ENCODE measurements at places on chromosomes 12 and 14.

GRCh38 chr14:102969060-102969791 lies 46.8 kb downstream of the AMN start:
- DNase-seq: no peak

DNA sequence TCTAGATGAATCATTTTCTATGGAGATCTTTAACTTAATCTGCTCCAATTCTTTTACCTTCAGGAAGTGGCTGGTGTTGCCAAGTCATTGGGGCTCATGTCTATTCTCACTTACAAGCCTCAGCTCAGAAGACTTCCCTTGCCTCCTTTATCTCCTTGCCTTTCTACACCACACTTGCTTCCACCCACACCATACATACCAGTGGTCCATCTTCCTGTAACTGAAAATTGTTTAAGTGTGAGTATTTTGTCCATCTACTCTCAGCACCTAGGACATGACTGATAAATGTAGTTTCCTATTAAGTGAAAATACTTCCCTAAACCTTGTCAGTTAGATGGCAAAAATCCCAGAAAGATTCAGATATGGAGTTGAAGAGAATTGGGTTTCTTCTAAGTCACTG lies 199.7 kb upstream of the CPNE8 start:
- no peak for DNase-seq

GRCh38 chr12:114011711-114012110 lies 45.6 kb upstream of the RBM19 start:
- DNase-seq: no peak

- DNase-seq: no peak
These were observed 209.2 kb downstream of the C12orf75 start for GRCh38 chr12:105539735-105540134.
